CD14-positive monocyte (primary cell): ENCODE measurements at places on chromosomes 7 and 10.

DNA sequence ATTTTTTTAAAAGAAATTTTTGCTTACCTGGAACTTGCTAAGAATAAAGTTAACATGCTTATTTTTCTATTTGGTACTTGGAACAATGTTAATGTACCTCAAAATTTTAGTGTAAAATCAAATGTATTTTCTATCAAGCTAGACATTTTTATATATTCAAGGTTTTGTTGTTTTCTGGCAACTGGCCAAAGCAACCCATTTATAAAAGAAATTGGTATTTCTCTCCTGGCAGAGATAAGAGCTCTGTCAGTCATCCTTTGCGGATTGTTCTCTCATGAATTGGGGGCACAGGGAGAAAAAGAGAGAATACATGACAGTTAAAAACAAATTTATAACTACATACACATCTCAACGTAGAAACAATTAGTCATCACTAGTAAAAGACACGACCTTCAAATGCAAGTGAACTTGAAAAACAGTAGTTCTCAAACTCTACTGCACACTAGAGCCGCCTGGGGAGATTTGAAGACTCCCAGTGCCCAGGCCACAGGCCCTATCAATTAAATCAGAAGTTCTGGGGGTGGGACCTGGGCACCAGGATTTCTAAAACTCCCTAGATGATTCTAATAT is 152.4 kb upstream of the LAMB4 start:
- no peak for DNase-seq

- DNase-seq = no peak
Observed at GRCh38 chr7:155769701-155770100, 42.6 kb downstream of the SHH start.

GRCh38 chr7:149109969-149110368 is 16.2 kb downstream of the ZNF425 start:
- no peak for DNase-seq

DNA sequence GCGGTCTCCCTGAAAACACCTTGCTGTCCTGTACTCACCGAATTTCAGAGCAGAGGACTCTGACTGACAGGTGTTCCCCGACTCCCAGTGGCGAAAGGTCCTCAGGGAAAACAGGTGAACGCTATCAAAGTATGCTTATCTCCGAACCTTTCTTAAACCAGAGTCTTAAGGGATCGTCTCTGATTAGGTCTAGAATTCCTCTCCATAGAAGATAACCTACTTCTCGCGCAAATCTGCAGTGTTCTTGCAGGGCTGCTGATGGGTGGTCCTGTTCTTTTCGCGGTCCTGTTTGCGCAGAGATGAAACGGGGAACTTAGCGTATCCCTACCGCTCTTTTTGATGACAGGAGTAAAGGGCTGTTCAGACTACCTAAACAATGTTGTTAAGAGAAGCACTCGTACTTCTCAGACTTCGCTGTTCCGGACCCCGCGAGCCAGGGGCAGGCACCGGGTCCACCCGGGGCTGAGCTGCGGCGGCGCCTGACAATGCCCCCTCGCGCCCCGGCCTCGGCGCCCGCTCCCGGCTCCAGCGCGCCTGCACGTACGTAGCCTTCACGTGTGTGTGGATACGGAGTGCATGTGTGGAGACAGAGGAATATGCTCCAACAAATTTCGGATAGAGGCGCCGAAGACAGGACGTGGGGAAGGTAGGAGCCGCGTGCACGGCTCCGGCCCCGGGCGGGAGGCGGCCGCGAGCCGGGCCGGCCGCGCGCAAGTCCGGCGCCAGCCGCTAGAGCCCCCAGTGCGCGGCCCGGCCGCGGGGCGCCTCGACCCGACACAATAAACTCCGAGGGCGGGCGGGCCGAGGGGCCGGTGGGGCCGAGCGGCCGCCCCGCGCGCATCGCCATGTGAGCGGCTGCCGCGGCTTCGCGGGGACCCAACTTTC is 766 bp upstream of the ZMYND11 start:
- DNase-seq = no peak

DNA sequence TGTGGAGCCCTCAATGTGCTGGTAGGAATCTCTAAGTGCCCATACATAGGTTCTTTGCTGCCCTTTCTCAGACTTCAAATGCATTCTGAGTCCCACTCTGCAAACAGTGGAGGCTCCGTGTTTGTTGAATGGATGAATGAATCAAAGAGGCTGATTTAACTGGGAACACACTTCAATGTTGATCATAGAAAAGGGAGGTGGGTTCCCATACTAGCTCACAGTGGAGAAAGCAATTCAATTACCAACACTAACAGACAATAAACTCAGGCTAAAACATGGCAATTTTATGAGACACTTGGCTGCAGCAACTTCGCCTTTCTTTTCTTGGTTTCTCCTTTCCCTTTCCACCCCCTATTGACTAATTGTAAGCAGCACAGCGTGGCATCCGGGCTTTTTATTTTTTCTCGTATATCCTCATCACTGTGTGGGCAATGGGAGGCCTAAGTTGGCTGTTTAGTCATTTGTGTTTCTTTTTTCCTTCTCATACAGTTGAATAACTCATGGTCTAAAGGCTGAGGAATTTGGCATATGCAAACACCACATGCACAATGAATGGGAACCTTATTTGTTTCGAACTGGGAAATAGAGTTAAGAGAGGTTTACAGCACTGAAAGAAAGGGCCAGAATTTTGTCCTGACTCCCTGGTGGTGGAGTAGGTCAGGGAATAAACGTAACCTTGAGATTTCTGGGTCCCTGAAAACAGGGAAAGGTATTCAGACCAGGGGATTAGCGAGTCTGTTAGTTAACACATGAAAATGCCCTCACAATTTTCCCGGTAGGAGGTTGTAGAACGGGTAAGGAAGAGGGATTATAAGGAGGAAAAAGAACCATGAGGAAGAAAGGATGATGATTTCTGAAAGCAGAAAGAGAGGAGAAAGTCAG is 858.5 kb downstream of the KCNMA1 start:
- no peak for DNase-seq

GRCh38 chr7:88985295-88985694 is 189.8 kb upstream of the TEX47 start:
- no peak for DNase-seq
